Prostate gland (tissue), 2 donors: ENCODE measurements at places on chromosomes 12 and 14. TPM values are rescaled to one million over a fixed set of nuclear protein-coding genes. Genes with fewer than 3 reads are reported as not detected.

- peak within 1 kb of the TSS; percentile 94 for H3K27ac ChIP-seq
- no peaks in the 10 kb centered on the region for H3K27me3 ChIP-seq
- H3K4me1 ChIP-seq = no peaks in the 10 kb centered on the region
- H3K36me3 ChIP-seq = no peaks in the 10 kb centered on the region
- H3K4me3 ChIP-seq = peak within 1 kb of the TSS; percentile 83
Observed at GRCh38 chr12:57127726-57128518, at the start of gene LRP1. LRP1 (plus strand) TSS chr12:57128483; CDS start chr12:57128965, 482 bp downstream.

- H3K4me1 ChIP-seq = no peaks in the 10 kb centered on the region
- H3K36me3 ChIP-seq = no peaks in the 10 kb centered on the region
- no peak overlapping the region for H3K27ac ChIP-seq
- no peak overlapping the region for H3K4me3 ChIP-seq
Observed at GRCh38 chr14:55438066-55438683, 2.2 kb downstream of the TBPL2 start.

- no peak overlapping the region for H3K27ac ChIP-seq
- H3K4me3 ChIP-seq = no peak overlapping the region
- H3K36me3 ChIP-seq = no peaks in the 10 kb centered on the region
- DNase-seq = no peak
- no peaks in the 10 kb centered on the region for H3K4me1 ChIP-seq
- H3K27me3 ChIP-seq = no peaks in the 10 kb centered on the region
Observed at GRCh38 chr12:42933461-42934081, 344.0 kb upstream of the PRICKLE1 start.

- no peak for DNase-seq
- H3K4me1 ChIP-seq = no peaks in the 10 kb centered on the region
- no peak overlapping the region for H3K27ac ChIP-seq
- no peaks in the 10 kb centered on the region for H3K36me3 ChIP-seq
- no peak overlapping the region for H3K4me3 ChIP-seq
Observed at GRCh38 chr14:45686771-45687170, 433.8 kb upstream of the MIS18BP1 start.

DNA sequence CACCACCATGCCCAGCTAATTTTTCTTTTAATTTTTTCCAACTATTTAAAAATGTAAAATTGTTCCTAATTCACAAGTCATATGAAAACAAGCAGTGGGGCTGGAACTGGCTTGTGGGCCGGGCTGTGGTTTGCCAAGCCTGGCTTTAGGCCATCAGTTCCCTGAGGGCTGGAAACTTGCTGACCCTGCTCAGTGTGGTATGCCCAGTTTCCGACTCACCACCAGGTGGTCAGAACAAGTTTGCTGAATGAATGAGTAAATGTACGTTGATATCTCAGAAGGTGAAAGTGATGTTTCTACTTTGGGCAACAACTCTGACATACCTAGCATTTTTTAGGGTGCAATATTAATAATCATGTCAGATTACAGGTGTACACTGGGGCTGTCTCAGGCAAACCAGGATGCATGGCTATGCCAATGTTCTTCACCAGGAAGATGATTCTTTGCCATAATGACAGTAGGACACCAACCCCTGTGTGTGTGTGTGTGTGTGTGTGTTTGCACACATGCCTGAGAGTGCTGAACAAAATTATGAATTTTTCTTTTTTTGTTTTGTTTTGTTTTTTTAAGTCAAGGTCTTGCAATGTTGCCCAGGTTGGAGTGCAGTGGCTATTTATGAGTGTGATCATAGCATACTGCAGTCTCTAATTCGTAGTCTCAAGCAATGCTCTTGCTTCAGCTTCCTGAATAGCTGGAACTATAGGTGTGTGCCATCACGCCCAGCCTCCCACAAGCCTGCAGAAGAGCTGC is 106.1 kb downstream of the PTPN11 start:
- H3K27me3 ChIP-seq = no peaks in the 10 kb centered on the region
- no peak overlapping the region for H3K27ac ChIP-seq

DNA sequence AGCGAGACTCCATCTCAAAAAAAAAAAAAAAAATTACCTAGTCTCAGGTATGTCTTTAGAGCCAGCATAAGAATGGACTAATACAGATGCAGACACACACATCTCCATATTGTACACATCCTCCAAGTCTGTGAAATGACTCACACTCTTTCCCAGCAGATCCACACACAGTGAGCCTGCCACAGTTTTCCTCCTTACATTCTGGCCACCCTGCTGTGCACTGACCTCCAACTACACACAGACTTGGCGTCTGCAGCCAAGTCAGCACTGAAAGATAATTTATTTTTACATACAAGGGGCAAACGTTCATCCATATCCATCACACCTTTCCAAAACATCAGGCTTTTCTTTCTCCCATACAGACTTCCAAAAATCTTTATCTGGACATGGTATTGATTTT is 115.9 kb downstream of the SLC25A21 start:
- H3K27ac ChIP-seq = no peak overlapping the region
- no peaks in the 10 kb centered on the region for H3K4me1 ChIP-seq
- no peaks in the 10 kb centered on the region for H3K27me3 ChIP-seq
- DNase-seq = no peak
- no peak overlapping the region for H3K4me3 ChIP-seq
- no peaks in the 10 kb centered on the region for H3K36me3 ChIP-seq

DNA sequence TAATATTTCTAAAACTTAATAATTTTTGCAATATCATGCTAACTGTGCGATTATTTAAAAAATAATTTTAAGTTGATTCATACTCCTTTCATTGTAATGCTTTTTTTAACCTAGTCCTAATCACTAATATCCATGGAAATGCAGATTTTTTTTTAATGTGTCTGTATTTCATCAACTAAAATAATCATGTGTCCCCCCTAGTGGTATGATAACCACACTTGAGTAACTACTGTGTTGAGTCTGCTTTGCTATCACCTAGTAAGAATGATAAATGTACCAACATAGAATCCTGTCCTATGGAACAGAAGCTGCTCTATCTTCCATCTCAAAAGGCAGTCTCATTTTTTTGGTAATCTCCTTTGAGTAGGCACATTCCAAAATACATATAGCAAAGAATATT is 19.1 kb upstream of the SYNE2 start:
- no peak overlapping the region for H3K4me3 ChIP-seq
- no peak overlapping the region for H3K27ac ChIP-seq
- DNase-seq = no peak
- no peaks in the 10 kb centered on the region for H3K36me3 ChIP-seq
- no peaks in the 10 kb centered on the region for H3K27me3 ChIP-seq

GRCh38 chr12:115763982-115764621 is 513.4 kb downstream of the MED13L start:
- H3K4me1 ChIP-seq = peaks cover 8% of the 10 kb centered on the region

GRCh38 chr14:90691627-90692026 is 124.6 kb downstream of the TTC7B start:
- no peak overlapping the region for H3K27ac ChIP-seq
- no peak overlapping the region for H3K4me3 ChIP-seq
- no peak for DNase-seq
- no peaks in the 10 kb centered on the region for H3K36me3 ChIP-seq
- H3K4me1 ChIP-seq = peaks cover 7% of the 10 kb centered on the region
- H3K27me3 ChIP-seq = no peaks in the 10 kb centered on the region

DNA sequence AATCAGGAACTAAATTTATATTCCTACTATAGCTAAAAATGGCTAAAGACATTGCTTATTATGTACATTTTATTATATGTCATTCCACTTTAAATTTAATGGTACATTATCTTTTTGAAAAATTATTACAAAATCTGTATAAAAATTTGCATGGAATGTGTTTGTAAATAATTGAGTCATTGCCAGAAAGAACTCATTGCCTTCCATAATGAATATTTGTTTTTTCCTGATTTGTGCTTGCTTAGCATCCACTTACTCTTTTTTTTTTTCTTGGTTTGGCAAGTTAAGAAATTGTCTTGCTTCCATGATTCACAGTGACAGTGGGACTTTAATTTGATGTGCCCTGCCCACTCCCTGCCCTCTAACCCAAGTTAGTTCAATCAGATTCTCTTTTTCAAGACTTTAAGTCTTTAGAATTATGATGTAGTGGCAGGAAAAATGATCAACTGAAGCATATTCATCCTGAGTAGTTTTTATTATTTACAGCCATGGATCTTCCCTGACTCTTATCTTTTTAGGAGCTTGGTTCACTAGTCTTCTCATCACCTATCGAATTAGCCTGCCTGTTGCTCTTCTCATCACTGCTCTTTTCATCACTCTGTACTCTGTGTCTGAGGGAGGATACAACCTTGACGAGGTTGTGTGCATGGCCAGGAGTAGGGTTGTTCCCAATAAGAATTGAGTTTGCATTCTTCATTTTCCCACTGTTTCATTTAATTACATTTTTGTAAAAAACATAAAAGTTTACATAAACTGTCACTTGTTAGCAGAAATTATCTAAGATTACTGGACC is 442.0 kb downstream of the BTG1 start:
- H3K4me1 ChIP-seq = no peaks in the 10 kb centered on the region
- H3K36me3 ChIP-seq = no peaks in the 10 kb centered on the region
- no peak overlapping the region for H3K4me3 ChIP-seq
- DNase-seq = no peak
- H3K27ac ChIP-seq = no peak overlapping the region

DNA sequence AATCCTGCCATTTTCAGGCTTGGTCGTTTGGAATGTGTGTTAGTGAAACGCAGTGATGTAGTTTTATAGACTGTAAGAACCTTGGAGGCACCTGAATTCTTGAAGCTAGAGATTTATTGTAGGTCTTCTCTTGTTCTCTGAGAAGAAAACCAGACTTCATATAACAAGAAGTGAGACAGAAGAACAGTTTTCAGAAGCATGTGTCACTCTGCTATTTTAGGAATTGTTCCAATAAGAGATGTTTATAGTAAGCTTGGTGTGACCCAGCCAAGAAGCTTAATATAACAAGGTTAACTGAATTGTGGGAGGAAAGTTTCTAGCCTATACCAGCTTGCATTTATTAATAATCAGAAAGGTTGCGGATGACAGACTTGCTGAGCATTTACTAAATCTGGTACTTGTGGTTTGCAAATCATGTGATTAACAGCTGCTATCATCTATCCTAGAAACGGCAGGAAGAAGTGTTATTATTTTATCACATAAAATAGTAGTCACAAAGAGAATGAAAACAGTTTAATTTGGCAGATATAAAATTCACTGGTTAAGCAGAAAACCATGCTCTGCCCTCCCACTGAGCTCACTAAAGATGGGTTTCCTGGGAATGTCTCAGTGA is 49.2 kb upstream of the BCAT1 start:
- H3K27ac ChIP-seq = no peak overlapping the region
- no peak overlapping the region for H3K4me3 ChIP-seq
- H3K36me3 ChIP-seq = no peaks in the 10 kb centered on the region
- no peak for DNase-seq
- no peaks in the 10 kb centered on the region for H3K27me3 ChIP-seq

GRCh38 chr12:123089140-123089539 is 61.8 kb downstream of the PITPNM2 start:
- no peaks in the 10 kb centered on the region for H3K36me3 ChIP-seq
- DNase-seq = no peak
- H3K4me3 ChIP-seq = no peak overlapping the region
- H3K27me3 ChIP-seq = no peaks in the 10 kb centered on the region
- no peaks in the 10 kb centered on the region for H3K4me1 ChIP-seq

GRCh38 chr12:65595016-65595560 is 229.2 kb upstream of the HMGA2 start:
- H3K27me3 ChIP-seq = peaks cover 3% of the 10 kb centered on the region
- H3K27ac ChIP-seq = no peak overlapping the region
- H3K4me1 ChIP-seq = no peaks in the 10 kb centered on the region

- no peak overlapping the region for H3K4me3 ChIP-seq
- peaks cover 5% of the 10 kb centered on the region for H3K4me1 ChIP-seq
- no peaks in the 10 kb centered on the region for H3K27me3 ChIP-seq
- no peaks in the 10 kb centered on the region for H3K36me3 ChIP-seq
- DNase-seq = no peak
Observed at GRCh38 chr14:95490727-95491451, 25.6 kb downstream of the SYNE3 start.

GRCh38 chr12:104999347-104999685 is 13.2 kb downstream of the NOPCHAP1 start:
- no peaks in the 10 kb centered on the region for H3K4me1 ChIP-seq
- no peaks in the 10 kb centered on the region for H3K27me3 ChIP-seq
- no peak for DNase-seq

DNA sequence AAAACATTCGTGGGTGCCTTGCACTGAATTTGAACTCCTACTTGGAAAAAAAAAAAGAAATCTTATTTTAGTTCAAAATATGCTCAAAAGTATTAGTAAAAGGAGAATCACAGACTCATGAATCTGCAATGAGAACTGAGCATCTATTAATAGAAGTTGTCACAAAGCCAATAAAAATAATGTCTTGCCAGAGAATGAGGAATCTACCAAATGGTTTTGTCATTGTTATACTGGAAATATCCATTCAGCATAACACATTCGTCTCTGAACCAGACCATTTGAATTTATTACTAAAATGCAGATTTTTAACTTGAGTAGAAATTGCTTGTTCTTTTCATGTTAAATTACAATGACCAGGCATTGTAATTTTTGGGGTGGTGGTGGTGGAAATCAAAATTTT is 11.6 kb upstream of the PTPRB start:
- no peak for DNase-seq
- no peak overlapping the region for H3K4me3 ChIP-seq
- no peaks in the 10 kb centered on the region for H3K36me3 ChIP-seq

- peak overlapping the region; percentile 1 for H3K27ac ChIP-seq
- H3K36me3 ChIP-seq = no peaks in the 10 kb centered on the region
- no peak for DNase-seq
Observed at GRCh38 chr12:27284751-27285150, 40.7 kb downstream of the STK38L start.

DNA sequence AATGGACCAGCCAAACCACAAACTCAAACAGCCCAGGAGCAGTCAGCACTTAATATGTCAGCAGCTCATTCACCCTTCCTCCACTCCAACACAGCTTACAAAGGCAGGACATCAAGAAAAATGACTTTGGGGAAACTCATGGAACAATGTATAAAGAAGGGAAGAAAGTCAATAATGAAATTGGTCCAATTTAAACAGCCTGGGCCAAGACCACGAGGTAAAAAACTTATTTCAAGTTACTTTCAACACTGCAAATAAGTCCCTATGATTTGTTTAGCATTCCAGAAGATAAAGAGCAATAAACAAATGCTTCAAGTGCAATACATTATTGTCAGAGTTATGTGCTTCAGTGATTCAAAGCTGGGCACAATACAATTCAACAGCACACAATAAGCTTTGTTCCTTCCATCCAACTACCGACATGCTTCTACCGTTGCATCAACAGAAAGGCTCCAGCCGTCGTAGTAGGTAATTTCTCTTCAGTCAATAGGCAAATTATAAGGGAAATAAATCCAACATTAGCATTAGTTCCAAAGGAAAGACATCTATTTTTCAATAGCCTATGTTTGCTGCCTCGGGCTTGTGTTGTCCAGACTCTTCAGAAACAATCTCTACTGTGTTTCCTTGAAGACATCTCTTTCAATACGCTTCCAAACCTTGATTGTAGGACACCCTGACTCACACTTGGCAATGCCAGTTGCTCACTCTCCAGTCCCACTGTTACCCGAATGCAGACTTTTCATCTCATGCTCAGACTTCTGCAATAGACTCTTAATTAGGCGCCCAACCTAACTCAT is 225.7 kb downstream of the NUAK1 start:
- no peaks in the 10 kb centered on the region for H3K4me1 ChIP-seq
- H3K27me3 ChIP-seq = no peaks in the 10 kb centered on the region
- no peaks in the 10 kb centered on the region for H3K36me3 ChIP-seq
- no peak for DNase-seq

GRCh38 chr14:96002498-96002884 is 36.7 kb upstream of the C14orf132 start:
- H3K27ac ChIP-seq = no peak overlapping the region
- H3K4me1 ChIP-seq = no peaks in the 10 kb centered on the region
- no peaks in the 10 kb centered on the region for H3K36me3 ChIP-seq

CGRRF1 gene
- 25.7 TPM for total RNA-seq

ASPG gene
- 2.3 TPM for total RNA-seq

PLEKHG7 gene
- total RNA-seq = 0.50 TPM

NFATC4 gene
- 6.3 TPM for total RNA-seq

SYT1 gene
- total RNA-seq = 11.5 TPM

JPH4 gene
- 17.8 TPM for total RNA-seq
